SHP77 (cell line): ENCODE measurements at places on chromosomes 2 and 18.

GRCh38 chr2:165909466-165909865, 44.1 kb downstream of the TTC21B start:
- DNase-seq, result no peak

DNA sequence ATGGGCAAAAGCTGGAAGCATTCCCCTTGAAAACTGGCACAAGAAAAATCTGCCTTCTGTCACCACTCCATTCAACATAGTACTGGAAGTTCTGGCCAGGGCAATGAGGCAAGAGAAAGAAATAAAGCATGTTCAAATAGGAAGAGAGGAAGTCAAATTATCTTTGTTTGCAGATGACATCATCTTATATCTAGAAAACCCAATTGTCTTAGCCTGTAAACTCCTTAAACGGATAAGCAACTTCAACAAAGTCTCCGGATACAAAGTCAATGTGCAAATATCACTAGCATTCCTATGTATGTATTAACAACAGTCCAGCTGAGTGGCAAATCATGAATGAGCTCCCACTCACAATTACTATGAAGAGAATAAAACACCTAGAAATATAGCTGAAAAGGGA, 1579.3 kb downstream of the SUCLG1 start:
- no peak for DNase-seq

DNA sequence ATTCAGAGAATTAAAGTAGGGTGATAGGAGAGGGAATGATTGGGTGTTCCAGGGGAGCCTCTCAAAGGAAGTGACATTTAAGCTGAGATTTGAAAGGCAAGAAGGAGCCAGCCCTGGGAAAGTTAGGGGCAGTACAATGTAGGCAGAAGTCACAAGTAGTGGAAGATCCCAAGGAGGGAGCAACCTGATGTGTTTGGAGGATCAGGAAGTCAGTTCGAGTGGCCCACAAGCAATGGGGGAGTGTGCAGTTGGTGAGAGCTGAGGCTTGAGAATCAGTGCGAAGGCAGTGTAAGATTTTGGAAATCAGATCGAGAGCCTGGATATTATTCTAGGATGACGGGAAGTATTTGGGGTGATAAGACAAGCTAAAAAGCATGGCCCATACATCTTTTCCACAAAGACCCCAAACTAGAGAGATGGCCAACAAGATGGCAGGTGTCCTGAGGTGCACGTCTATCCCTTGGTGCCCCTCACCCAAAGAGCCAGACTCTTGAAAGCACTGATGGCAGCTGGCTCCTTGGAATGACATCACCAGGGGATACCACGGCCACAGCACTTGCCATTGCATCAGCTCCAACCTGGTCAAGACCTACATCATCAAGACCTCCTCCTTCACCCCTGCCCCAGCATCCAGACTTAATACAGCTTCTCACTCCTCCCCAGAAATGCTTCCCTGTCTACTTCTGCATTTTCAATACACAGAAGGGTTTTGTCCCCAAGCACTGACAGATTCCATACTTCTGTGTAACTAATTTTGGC, 127.3 kb downstream of the BCL2 start:
- DNase-seq, result no peak

DNA sequence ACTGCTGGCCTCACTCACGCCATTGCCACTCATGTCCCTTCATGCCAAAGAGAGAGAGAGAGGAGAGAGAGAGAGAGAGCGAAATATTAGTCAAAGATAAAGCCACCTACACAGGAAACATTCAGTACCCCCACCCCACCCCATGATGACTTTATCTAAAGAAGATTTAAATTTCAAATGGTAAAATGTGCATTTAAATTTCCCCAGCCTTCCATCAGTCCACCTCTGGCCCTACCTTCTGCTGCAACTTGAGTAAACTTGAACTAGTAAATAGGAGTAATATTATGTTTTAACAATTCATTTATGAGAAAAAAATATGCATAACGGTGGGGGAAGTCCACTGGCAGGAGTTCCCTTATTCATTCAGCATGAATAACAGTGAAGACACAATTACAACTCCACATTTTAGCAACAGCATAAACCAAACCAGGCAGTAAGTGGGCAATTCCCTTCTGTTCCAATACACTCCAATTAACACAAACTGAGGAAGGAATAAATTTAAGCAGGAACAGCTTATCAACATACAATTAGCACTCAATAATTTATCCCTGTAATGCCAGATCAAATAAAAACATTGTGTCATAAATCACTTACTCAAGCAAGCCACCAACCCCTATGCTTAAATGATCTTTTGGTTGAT, 264.2 kb downstream of the LNPK start:
- DNase-seq, result no peak

DNA sequence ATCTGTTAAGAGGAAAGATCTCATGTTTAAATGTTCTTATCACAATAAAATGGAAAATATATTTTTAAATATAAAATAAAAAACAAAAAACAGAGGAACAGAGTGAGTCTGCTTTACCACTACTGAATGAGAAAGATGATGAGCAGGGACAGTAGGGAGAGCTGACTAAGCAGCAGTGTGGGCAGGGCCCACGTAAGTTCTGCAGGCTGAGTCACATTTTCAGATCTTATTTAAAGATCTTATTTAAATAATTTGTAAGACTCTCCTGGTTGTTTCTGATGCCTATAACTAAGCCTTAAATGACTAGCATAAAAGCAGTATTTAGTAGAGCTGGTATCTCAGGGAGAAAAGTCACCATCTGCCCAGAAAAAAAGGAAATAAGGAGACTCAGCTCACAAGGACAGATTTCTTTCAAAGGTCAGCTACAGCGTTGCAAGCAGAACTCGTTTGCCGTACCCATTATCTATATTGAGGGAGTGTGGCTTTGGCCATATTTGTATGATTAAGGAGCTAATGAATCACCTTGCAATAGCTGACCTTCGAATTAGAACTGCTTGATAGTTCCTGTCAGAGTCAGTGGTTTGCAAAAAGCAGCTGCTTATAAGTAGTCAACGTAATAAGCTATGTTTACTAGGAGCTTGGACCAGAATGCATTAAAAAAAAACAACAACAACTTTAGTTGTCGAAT, 322.1 kb upstream of the CHAC2 start:
- no peak for DNase-seq

DNA sequence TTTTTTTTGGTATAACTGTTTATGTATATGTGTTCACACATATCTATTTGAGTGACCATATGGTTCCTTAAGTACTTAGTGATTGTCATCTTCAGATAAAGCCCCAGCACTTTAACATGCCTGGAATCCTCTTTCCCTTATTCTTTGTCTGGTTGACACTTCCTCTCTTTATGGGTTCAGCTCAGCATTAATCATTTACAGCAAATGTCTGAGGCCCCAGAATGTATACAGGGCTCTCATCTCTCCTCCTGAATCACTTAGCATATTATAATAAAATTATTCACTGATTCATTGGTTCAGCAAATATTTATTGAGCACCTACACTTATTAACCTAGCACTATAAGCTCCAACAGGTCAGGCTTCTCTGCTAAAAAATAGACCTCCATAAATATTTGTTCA, 43.5 kb upstream of the CD28 start:
- no peak for DNase-seq

GRCh38 chr2:97785818-97786217, 72.4 kb downstream of the ZAP70 start:
- no peak for DNase-seq

GRCh38 chr2:3445891-3446290, 66.4 kb downstream of the TRAPPC12 start:
- DNase-seq, result no peak

GRCh38 chr18:71136487-71136886, 847.6 kb downstream of the SOCS6 start:
- no peak for DNase-seq

GRCh38 chr2:66850376-66850775, 415.5 kb downstream of the MEIS1 start:
- no peak for DNase-seq

DNA sequence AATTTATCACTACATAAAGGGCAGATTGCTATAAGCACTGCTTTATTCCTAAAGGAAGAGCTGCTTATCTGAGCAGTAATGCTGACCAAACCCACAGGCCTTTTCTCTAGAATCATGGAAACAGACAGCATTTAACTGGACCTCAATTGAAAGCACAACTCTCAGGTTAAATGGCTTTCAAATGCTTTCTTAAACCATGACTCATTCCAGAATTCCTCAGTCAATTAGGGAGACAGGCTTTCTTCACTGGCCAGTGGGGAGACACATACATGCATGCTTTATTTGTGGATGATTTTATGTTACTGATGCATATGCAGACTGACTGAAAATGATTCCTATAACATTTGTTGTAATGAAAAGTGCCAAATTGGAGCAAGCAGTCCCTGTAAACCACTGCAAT, 114.6 kb downstream of the ACVR1 start:
- DNase-seq, result no peak

- no peak for DNase-seq
Measured at GRCh38 chr2:240299710-240300068, 135.8 kb upstream of the GPC1 start.

- no peak for DNase-seq
Measured at GRCh38 chr2:86485103-86485502, 43.9 kb downstream of the KDM3A start.

- DNase-seq, result no peak
Measured at GRCh38 chr18:8176109-8176508, 433.1 kb upstream of the RAB12 start.

- DNase-seq, result no peak
Measured at GRCh38 chr2:53438100-53438499, 329.5 kb upstream of the CHAC2 start.

- no peak for DNase-seq
Measured at GRCh38 chr18:67730886-67731285, 214.4 kb upstream of the DSEL start.
